Activated T-cell treated with anti-CD3 and anti-CD28 coated beads for 48 hours (primary cell): ENCODE measurements at places on chromosomes 6 and 20.

GRCh38 chr6:95325916-95326315 is 251.4 kb upstream of the MANEA start:
- DNase-seq, result no peak

DNA sequence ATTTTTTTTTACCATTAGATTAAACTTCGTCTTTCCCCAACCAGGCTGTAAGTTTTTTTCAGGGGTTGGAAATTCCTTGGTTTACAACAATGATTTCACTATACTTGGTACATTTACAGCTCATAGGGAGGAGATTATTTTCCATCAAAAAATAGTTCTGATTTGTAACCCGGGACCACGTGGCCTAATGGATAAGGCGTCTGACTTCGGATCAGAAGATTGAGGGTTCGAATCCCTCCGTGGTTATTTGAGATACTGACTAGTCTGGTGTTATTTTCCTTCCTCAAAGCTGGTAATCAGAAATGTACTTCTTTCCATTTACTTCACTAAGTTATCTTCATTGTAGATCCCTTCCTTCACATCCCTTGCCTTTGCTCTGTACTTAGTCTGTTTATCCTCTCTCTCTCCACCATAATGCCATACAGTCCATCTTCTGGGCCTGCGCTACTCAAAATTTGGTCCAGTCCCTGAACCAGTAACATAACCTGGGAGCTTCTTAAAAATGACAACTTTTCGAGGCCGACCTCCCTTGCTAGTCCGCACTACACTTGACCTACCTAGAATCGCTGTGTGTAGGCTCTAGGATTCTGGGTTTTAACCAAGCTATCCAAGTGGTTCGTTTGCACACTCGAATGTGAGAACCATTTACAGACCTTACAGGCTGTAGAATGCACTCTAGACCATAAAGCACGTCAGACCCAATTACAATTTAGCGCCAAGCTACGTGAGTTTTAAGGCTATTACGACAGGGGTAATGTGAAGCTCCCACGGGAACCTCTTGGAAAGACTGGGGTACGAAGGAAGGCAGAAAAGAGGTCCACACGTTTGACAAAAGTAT is 42.1 kb upstream of the BTN3A2 start:
- no peak for DNase-seq

DNA sequence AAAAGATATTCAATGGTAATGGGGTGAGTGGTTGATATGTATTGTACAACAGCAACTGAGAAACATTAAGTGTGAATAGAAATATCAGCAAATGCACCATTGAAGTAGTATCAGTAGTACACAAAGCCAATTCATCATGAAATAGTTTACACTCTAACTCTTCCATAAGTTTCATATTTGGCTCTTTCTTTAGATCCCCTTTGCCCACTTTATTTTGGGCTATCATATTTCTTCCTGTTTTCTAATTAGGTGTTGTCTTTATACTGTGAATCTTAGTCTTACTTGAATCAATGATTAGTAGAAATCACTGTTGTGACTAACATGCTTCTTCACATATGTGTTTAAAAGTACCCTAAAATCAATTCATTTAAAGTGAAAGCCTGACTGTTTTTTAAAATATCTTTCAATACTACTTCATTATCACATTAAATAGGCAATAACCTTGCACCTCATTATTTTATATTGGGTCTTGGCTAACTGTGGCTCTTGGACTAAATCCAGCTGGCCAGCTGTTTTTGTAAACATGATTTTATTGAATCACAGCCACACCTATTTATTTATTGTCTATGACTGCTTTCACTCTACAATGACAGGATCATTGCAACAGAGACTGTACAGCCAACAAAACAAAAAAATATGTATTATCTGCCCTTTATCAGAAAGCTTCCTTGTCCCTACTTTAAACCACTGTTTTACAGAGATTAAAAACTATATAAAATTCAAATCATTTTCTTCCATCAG is 38.9 kb downstream of the EYS start:
- no peak for DNase-seq

DNA sequence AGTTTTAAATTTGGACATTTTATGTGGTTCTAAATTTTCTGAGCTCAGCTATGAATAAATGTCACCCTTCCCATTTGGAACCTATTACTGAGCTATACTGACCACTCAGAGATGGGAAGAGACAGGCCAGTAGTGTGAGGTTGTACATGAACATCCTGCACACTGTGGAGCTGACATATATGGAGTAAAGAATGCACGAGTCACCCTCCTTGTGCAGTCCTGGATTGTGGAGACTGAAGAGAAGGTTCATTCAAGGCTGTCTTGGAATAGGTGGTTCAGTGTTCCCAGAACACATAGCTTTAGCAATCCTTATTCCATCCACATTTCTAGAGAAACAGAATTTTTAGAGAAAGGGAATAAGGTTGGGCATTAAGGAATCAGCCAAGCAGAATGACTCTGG is 50.3 kb upstream of the OGFRL1 start:
- no peak for DNase-seq

- DNase-seq, result no peak
These were observed 37.1 kb upstream of the YWHAB start for GRCh38 chr20:44848254-44849015.

GRCh38 chr20:60113024-60113724 is 155.0 kb downstream of the CDH26 start:
- no peak for DNase-seq

DNA sequence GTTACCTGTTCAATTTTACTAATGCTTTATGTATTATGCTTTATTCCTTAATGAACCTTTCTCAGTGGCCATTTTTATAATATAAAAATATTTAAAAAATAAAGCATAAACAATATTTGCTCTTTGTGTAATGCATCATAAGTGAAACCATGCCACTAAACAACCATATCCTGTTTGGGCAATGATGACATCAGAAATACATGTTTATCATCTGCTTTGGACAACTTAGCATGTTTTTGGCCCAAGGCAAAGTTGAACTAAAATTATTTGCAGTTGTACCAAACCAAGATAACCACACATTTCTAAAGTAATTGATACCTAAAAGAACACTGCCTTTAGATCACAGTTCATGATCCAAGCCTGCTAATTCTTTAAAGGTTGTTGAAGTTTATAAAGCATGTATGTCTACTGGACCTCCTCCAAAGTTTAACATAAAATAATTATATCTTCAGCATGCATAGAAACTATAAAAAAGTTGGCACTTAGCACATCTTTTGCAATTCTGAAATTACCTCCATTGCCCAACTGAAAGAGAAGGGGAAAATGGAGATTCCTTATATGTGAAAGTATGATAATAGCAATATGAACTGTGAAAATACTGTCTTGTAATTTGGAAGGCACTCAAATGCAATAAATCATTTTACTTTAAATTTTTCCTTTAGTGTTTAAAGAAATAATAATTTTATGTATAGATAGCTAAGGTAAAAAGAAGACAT is 325.6 kb upstream of the RUNX2 start:
- DNase-seq, result no peak

GRCh38 chr6:10685092-10685915 is 9.1 kb downstream of the C6orf52 start:
- DNase-seq, result no peak

GRCh38 chr6:138691595-138692057 is 81.9 kb upstream of the CCDC28A start:
- no peak for DNase-seq

DNA sequence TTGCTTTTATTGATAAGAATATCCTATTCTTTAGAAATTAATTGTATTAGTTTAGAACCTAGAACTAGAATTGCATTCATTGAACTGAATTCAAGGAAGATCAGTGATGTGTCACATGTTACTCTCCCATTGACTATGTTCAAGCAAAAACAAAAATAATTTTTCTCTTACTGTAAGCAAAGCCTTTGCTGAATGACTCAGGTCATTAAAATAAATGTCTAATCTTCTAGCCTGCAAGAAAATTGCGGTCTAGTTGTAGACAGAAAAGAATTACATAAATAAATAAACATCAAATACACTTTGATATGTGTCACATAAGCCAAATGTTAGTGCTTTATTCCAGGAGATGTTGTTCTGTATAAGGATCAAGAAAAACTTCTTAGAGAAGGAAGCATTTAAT is 387.9 kb downstream of the ADGRB3 start:
- DNase-seq, result no peak

DNA sequence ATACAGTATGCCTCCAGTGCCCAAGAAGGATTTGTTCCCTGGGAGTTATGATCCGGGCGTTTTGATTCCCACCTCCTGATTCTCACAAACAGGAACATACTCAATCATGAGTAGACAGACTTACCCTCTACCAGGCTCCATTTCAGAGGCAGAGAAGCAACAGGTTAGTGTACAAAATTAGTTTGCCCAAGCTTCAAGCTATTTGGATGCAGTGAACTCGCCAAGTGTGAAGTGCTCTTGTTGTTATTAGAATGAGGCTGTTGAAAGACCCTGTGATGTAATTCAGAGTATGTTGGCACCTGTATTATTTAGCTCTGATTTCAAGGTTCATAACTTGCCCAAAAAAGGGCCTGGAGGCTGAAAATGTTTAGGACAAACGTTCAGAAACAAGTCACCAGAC is 247.0 kb downstream of the PHACTR1 start:
- no peak for DNase-seq

- DNase-seq, result no peak
These were observed 259.9 kb downstream of the DLL1 start for GRCh38 chr6:170030821-170031471.

- DNase-seq, result no peak
These were observed 4.9 kb downstream of the BPIFB1 start for GRCh38 chr20:33287884-33288283.

DNA sequence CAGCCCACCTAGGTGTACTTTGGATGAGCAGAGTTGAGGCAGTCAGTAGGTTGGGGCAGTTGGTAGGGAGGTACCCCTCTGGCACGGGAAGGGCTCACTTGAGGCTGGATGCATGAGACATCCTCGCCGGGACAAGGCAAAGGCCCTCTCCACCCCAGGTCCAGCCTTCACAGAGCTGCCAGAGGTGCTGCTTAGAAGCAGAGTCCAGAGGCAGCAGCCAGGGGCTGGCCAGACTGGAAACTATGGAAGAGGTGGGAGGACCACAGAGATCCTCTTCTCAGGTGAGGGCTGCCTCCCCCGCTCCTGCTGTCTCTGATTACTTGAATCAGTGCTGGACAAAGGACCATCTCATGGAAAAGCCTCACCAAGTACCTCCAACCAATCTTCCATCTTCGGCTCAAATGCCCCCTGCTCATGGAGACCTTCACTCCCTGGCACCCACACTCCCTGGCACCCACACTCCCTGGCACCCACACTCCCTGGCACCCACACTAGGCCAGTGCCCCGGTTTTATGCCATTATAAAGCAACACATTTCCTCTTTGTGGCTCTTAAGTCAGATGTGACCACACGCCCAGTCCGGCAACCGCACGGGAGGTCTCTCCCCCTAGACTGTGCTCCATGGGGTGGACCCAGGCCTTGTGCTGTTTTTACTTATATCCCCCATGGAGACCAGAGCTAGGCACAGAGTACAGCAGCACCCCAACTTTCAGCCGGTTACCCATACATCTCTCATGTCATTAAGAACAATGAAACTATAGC is 100.1 kb downstream of the YTHDF1 start:
- no peak for DNase-seq

GRCh38 chr6:142716097-142716496 is 228.9 kb downstream of the HIVEP2 start:
- no peak for DNase-seq

GRCh38 chr6:151015101-151015700 is 149.7 kb downstream of the MTHFD1L start:
- no peak for DNase-seq

- no peak for DNase-seq
These were observed 275.7 kb downstream of the SOX4 start for GRCh38 chr6:21869085-21869771.

DNA sequence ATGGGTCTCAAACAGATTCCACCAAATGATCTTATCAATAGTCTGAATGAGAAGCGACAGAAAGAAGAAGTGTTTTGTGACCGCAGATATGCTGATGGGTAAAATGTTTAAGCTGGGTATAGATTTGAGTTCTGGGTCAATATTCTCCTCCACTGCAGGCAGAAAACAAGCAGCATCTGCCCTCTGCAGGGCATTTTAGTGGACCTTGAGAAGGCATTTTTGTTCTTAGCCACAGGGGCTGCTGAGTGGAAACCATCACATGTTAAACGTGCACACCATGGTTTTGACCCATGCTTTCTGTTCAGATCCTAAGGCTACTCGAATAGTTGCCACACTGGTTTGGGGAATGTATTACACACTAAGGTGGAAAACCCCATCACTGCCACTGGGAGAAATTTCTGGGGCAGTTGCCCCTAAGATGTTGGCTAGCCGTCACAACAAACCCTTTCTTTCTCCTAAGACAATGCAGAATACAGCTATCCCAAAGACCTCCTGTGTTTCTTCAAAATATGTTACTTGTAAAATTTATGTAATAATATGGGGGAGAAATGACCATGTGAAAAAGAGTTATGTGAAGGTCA is 5.5 kb downstream of the POU3F2 start:
- no peak for DNase-seq

DNA sequence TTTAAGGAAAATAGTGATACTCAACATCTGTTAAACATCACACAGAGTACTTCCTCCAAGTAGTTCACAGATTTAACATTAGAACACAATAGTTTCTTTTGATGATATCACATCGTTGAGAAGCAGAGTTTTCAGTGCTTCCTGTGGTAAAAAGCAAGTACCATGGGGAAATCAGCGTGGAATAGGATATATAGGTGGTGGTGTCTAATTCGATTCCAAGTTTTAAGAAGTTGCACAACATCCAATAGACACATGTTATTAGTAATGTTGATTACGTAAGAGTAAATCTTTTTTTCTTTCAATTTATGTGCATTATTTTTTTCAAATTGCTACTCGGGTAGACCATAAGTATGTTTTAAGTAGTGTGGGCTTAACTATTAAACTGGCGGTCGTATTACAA is 360.7 kb downstream of the NKAIN2 start:
- DNase-seq, result no peak

DNA sequence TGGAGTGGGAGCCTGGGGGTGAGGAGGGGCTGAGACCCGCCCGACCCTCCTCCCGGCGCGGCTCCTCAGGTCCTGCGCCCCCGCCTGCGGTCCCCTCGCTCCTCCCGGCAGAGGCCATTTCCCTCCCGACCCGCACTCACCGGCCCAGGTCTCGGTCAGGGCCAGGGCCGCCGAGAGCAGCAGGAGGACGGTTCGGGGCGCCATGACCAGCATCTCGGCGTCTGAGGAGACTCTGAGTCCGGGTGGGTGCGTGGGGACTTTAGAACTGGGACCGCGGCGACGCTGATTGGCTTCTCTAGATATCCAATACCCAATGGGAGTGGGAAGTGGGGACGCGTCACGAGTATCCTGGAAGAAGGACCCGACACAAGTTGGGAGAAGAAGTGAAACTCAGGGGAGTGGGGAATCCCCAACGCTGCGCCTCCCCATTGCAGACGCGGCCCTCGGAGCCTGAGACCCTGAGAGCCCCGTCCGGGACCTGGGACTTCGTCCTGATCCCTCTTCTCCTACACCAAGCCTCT is at the start of gene HLA-B:
Gene HLA-B, minus strand, starts transcription at position 234 of the 521 bp plus-strand sequence. Its CDS starts 21 bp downstream, at position 213.
- DNase-seq, result peak; percentile 60

GRCh38 chr6:16324606-16325225 is 86.3 kb downstream of the GMPR start:
- no peak for DNase-seq

- DNase-seq, result no peak
These were observed 1083.0 kb upstream of the MAP3K7 start for GRCh38 chr6:91669871-91670268.
